ENCODE measurements at places on chromosomes 1 and 21.

DNA sequence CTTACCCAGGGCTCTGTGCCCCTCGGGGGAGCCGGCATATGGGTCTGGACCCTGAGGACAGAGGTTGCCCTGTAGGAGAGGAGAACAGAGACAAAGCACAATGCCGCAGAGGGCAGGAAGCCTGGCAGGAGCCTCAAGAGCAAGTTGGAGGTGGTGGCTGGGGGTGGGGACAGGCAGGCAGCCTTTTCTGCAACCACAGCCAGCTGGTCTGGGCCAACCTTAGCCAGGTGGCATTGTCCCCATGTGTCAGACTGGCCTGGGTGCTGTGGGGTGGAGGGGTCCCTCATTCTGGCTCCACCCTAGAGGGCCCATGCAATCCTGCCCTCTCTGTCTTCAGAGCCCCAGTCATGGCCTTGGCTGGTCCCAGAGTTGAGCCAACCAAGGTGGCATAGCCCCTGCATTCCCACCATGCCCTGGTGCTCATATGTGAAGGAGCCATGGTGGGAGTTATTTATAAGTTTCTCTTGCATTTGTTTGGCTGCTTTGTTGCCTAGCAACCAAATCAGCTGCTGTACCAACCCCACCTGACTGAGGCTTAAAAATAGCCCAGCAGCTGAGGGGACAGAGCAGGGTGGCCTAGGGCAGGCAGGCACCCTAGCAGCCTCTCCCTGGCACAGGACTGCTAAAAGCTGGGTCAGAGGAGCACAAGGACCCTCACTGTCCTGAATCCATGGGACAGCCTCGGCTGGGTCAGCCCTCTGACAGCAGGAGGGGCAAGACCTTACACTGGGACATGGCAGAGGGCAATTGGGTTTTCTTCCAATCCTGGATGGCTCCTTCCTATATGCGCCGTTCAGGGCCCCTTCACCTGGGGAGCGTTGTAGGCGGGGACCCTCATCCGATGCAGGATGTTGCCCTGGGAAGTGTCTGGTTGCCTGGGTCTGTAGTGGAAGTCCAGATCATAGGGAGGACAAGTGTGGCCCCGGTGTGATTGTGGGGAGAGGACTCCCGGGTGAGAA is 19.5 kb downstream of the MAP7D1 start:
- DNase-seq = no peak

DNA sequence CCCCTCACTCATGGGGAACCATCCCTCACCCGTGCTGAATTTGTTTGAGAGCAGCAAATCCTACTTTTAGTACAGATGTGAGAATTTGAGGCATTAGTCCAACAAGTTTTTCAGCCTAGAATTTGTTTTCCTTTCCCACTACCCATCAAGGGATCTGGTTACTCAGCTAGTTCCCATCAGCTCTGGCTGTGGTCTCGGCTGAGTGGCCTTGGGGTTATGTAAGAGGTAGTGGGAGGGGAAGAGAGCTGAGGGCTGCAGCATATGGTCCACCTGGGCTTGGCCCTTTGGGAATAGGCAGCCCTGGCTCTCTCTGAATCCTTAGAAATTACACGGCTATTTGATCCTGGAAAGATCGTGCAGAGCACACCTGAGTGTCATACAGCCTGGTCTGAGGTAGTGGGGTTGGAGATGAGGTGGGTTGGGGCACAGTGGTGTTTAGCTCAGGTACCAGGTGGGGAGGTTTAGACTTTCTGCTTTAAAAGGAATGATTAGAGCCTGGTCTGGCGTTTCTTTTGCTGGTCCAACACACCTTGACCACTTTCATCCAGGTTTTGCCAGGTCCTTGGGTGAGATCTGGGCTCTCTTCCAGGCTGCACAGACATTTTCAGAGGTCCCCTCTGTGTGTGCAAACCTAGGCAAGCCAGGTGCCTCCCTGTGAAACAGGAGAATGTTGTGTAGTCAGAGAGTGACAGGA is 4.2 kb downstream of the GSTM4 start:
- no peak for DNase-seq

DNA sequence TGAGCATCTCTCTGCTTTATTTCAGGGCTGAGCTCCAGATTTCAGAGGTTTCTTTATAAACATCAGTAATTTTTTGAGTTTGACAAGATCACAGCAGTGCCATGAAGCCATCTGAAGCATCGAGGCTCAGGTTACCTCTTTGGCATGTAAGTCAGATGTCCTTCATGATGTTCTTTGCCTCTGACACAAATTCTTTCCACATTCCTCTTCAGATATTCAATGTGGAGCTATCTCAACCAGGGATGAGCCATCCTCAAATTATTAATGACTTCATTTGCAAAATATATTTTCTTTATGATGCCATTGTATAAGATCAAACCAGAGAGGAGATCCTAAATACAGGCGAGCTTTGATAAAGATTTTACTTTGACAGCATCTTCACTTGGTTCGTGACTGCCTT is 256.7 kb downstream of the COL11A1 start:
- no peak for DNase-seq

DNA sequence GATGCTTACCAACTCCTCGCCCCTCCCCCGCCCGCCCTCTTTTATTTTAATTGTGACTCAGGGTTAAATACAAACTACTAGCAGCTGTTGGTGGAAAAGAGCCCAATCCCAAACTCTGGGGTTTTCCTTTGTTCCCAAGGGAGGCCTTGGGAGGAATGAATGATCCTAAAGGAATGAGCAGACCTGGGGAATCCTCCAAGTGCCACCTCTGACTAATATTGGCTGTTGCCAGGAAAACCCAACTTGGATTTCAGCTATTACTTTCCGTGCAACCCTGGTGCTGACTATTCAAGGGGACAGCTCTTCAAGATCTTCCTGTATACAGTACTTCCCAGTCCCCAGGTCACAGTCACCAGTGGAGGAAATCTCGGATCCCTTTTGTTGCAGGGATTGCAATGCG is 1.3 kb upstream of the S100A10 start:
- DNase-seq = no peak

All from activated CD8-positive, alpha-beta memory T cell treated with anti-CD3 and anti-CD28 coated beads, Interleukin-2, amount 50 U/mL, for 4 hours (primary cell).